ENCODE measurements at places on chromosomes 13 and 19.

GRCh38 chr13:60327511-60327910, 69.5 kb upstream of the TDRD3 start:
- no peak for DNase-seq

DNA sequence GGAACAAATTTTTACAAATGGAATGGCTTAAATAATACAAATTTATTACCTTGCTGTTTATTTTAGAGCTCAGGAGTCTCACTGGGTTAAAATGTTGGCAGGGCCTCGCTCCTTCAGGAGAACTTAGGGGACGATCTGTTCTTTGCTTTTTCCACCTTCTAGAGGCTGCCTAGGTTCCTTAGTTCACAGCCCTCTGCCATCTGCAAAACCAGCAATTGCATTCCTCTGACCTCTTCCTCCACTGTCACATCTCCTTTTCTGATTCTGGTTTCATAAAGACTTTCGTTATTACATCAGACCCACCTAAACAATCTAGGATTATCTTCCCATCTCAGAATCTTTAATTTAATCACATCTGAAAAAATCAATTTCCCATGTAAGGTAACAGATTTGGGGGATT, 249.6 kb upstream of the SPRY2 start:
- no peak for DNase-seq

DNA sequence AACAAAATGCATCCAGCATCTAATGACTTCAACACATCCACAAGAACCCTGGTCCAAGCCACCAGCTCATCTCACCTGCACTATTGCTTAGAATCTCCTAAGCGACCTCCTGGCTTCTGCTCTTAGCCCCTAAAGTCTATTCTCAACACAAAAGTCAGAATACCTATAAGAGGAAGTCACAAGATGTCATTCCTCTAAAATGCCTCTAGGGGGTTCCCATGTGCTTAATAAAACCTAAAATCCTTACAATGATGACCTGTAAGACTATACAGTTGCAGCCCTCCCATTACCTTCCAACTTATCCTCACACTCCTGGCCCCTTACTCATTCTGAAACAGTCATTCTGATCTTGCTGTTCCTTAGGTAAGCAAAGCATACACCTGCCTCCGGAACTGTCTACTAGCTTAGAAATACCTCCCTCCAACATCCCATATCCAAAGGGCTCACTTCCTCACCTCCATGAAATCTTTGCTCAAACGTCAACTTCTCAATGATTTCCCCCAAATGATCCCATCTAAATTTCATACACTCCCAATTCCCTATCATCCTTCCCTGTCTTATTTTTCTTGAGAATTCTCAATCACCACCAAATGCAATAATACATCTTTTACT, 10.0 kb downstream of the ATP7B start:
- DNase-seq, result no peak

DNA sequence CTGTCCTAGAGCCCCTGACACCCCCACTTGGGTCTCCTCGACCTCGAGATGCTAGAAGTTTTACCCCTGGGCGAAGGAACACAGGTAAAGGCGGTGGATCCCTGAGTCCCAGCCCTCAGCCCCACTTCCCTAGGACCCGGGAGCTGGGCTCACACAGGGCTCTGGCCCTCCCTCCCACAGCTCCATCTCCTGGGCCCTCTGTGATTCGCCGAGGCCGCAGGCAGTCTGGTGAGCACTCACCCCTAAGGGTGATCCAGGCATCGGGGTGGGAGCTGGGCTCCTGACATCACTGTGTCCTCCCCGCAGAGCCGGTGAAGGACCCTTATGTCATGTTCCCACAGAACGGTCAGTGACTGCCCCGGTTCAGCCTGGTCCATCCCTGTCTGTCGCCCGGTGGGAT, 8.3 kb downstream of the PLEKHG2 start:
- no peak for DNase-seq

DNA sequence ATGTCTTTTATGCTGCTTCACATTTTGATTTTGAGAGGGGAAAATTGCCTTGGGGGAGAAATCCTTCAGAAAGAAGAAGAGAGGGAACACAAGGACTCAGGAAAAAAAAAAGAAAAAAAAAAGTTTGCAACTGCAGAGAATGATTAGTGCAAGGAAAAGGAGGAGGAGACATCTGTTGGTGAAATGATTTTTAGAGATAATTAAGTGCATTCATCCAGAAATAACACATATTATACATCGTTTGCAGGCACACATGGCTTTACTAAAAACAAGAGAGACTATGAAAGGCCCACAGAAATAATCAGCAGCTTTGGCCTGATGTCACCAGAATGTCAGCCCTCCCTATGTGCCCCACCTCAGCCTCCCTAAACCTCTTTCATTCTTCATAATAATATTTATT, 1058.2 kb downstream of the PCDH9 start:
- DNase-seq, result no peak

Data from CD4-positive, alpha-beta T cell treated with Interferon gamma for 1 hour (primary cell).